Frontal cortex (tissue), 4 donors: ENCODE measurements at places on chromosomes 2 and 18. TPM values are rescaled to one million over a fixed set of nuclear protein-coding genes. Genes with fewer than 3 reads are reported as not detected.

Gene TSPYL6
- total RNA-seq: not detected

DNA sequence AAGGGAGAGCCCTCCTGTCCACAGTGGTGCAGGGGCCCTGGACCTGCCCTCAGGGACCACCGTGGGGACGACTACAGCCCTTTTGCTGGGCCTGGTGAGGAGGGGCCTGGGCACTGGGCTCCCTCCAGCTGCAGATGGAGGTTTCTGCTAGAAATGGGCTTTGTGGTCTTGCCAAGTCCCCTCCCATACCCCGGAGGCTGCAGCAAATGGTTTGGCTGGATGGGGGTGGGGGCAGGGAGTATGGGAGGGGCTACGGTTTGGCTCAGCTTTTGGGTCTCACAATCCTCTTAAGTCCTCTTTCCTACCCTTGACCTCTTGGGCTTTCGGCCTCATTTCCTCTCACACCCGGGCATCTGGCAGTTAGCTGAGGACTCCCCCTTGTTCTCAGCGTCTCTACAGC, 21.7 kb downstream of the TET3 start:
- DNase-seq: no peak

Gene TUBA3E
- not detected for total RNA-seq

Gene SMARCAL1
- 12.6 TPM for total RNA-seq

Gene LOXL3
- total RNA-seq: 14.3 TPM

DNA sequence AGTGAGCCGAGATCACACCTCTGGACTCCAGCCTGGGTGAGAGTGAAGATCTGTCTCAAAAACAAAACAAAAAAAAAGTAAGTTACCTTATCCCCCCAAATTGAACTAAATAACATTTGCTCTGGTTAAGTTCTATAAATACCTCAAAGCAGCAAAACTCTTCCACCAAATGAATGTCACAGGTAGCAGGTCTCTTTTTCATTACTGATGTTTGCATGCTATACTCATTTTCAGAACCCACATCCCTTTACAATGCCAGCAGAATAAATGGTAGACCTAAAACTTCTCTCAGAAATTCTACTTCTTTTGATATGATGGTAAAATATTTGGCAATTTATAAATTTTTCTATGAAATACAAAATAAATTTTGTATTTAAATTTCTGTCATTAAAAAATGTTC, 22.3 kb downstream of the INO80D start:
- DNase-seq: no peak

- DNase-seq: no peak
Measured at GRCh38 chr2:210128961-210129360, 42.2 kb downstream of the KANSL1L start.

Gene ERMN
- total RNA-seq: under 0.01 TPM

DNA sequence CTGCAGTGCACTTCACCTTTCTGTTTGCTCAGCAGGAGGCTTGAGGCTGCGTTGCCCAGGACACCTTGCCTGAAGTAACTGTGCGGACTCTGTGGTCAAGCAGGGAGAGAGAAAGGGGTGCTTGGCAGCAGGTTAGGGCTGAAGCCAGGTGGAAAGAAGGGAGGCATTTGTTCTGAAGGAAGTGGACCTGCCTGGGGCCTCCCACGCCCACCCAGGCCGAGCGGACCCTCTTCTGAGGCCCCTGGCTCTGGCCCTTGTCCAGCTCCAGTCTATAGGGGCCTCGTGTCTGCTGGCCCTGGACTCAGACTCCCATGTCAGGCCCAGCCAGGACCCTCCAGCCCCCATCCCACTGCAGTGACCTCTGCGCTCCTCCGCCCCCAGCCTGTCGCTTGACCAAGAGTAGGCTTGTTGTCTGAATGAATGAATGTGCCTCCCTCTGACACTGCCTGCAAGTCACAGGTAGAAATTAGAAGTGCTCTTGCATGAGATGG, 2.5 kb downstream of the SNED1 start:
- DNase-seq: no peak

Gene ASB18
- total RNA-seq: 0.82 TPM

- no peak for DNase-seq
Measured at GRCh38 chr2:24047703-24048033, 477 bp upstream of the WDCP start.

- no peak for DNase-seq
Measured at GRCh38 chr18:13550418-13551304, 175.7 kb downstream of the FAM210A start.

GRCh38 chr2:29219374-29219773, 104.2 kb downstream of the CLIP4 start:
- no peak for DNase-seq

Gene CIB4
- not detected for total RNA-seq

DNA sequence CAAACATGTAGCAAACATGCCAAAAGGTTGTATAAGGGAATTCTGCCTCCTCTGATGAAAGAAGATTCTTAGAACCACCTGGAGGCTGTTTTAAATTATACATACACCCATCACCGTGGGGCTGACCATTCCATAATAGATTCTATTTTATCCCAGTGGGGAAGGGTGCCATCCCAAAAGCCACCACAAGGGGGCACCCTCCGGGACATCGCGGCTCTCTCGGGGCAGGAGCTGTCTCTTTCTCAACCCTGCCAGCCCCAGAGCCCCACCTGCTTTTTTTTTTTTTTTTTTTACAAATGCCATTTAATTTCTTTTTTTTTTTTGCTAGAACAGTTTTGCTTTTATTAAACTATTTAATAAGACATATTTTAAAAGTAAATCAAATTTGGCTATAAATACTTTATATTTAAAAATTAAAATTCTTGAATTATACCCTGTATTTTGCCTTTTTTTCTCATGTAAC, 8.6 kb upstream of the MTCL1 start:
- peak; percentile 53 for DNase-seq

Gene IL1RL2
- total RNA-seq: 0.82 TPM

- no peak for DNase-seq
Measured at GRCh38 chr2:68997401-68997800, 15.6 kb upstream of the ANTXR1 start.

DNA sequence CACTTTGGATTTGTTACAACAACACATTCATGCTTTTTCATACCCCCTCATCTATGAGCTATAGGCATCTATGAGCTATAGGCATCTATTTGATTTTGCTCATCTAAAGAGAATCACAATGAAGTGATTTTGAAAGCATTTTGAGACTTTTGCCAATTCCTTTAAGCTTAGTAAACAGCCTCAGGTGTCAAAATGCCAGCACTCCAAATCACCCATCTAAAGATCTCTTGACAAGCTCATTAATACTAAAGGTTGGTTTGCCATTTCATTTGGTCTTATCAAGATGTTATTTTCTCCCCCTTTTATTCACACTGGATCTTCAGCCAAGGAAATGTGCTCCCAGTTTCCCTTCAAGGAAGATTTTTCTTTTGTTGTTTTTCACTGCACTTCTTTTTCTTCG, 110.7 kb upstream of the TLK1 start:
- DNase-seq: no peak

GRCh38 chr2:148877403-148877740, 2.3 kb downstream of the KIF5C start:
- no peak for DNase-seq

Gene SPDYA
- total RNA-seq: 0.82 TPM

DNA sequence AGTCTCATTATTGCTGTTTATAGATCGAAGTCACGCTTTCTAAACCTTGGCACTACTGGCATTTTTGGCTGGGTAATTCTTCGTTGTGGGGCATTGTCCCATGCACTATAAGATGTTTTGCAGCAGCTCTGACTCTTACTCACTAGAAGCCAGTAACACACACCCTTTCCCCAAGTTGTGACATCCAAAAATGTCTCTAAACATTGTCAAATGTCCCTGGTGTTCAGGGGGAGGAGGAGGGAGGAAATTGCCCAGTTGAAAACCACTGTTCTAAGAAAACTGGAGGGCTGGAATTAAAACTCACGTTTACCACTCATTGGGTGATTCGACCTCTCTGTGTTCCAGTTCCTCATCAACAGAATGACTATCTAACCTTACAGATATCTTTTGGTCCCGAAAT, 115.7 kb upstream of the KLF7 start:
- DNase-seq: no peak
